ENCODE measurements at places on chromosomes 5 and 9. TPM values are rescaled to one million over a fixed set of nuclear protein-coding genes. Genes with fewer than 3 reads are reported as not detected.
A peak's percentile ranks its signal among the peaks of the same experiment; 100 is the strongest.

Gene IFNK
- total RNA-seq, result not detected

Gene TLR4
- total RNA-seq, result not detected

Gene PCDHGA9
- total RNA-seq, result 1.8 TPM

Gene PCDHB9
- 8.0 TPM for total RNA-seq

Gene FAM151B
- total RNA-seq, result 2.7 TPM

Gene LPAR1
- 16.2 TPM for total RNA-seq

GRCh38 chr5:111498346-111498745, 14.0 kb downstream of the STARD4 start:
- H3K36me3 ChIP-seq, result peaks cover 10% of the 10 kb centered on the region
- H3K27ac ChIP-seq, result peak overlapping the region; percentile 47
- no peaks in the 10 kb centered on the region for H3K27me3 ChIP-seq
- no peak overlapping the region for H3K4me3 ChIP-seq
- DNase-seq, result no peak
- peaks cover 10% of the 10 kb centered on the region for H3K4me1 ChIP-seq

GRCh38 chr9:115261656-115262081, 143.7 kb upstream of the TNC start:
- no peaks in the 10 kb centered on the region for H3K36me3 ChIP-seq
- peaks cover 7% of the 10 kb centered on the region for H3K4me1 ChIP-seq
- no peak for DNase-seq
- no peak overlapping the region for H3K27ac ChIP-seq
- H3K4me3 ChIP-seq, result no peak overlapping the region
- no peaks in the 10 kb centered on the region for H3K27me3 ChIP-seq

- no peaks in the 10 kb centered on the region for H3K27me3 ChIP-seq
- H3K4me1 ChIP-seq, result peaks cover 6% of the 10 kb centered on the region
- peaks cover 6% of the 10 kb centered on the region for H3K36me3 ChIP-seq
- H3K27ac ChIP-seq, result no peak overlapping the region
Measured at GRCh38 chr5:37436146-37436934, 57.2 kb downstream of the WDR70 start.

- H3K4me3 ChIP-seq, result no peak overlapping the region
- H3K27ac ChIP-seq, result no peak overlapping the region
- H3K36me3 ChIP-seq, result no peaks in the 10 kb centered on the region
- DNase-seq, result no peak
Measured at GRCh38 chr5:82676661-82677060, 398.5 kb upstream of the RPS23 start.

- no peaks in the 10 kb centered on the region for H3K27me3 ChIP-seq
- H3K4me3 ChIP-seq, result no peak overlapping the region
- H3K4me1 ChIP-seq, result peaks cover 5% of the 10 kb centered on the region
- no peak for DNase-seq
Measured at GRCh38 chr9:112680731-112681402, 37.0 kb downstream of the INIP start.

GRCh38 chr9:126157423-126157822, 169.2 kb upstream of the MVB12B start:
- H3K36me3 ChIP-seq, result no peaks in the 10 kb centered on the region
- H3K27me3 ChIP-seq, result peaks cover 23% of the 10 kb centered on the region
- H3K4me3 ChIP-seq, result no peak overlapping the region
- no peak for DNase-seq
- H3K4me1 ChIP-seq, result peaks cover 3% of the 10 kb centered on the region
- H3K27ac ChIP-seq, result no peak overlapping the region

DNA sequence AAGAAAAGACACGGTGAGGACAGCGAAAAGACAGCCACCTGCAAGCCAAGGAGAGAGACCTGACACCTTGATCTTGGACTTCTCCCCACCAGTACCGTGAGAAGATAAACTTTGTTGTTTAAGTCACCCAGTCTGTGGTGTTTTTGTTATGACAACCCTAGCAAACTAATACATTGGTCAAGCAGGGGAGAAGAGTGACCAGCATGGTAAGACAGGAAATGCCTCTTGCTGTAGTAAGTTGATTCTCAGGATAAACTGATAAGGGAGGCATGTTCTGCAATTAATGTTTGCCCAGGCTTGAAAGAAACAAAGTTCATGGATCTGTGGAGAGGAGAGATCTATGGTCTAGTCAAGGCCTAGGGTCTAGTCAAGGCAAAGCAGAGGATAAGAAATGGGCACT, 801.2 kb downstream of the MAT2B start:
- H3K36me3 ChIP-seq, result no peaks in the 10 kb centered on the region
- no peak for DNase-seq
- no peak overlapping the region for H3K27ac ChIP-seq
- H3K27me3 ChIP-seq, result no peaks in the 10 kb centered on the region

DNA sequence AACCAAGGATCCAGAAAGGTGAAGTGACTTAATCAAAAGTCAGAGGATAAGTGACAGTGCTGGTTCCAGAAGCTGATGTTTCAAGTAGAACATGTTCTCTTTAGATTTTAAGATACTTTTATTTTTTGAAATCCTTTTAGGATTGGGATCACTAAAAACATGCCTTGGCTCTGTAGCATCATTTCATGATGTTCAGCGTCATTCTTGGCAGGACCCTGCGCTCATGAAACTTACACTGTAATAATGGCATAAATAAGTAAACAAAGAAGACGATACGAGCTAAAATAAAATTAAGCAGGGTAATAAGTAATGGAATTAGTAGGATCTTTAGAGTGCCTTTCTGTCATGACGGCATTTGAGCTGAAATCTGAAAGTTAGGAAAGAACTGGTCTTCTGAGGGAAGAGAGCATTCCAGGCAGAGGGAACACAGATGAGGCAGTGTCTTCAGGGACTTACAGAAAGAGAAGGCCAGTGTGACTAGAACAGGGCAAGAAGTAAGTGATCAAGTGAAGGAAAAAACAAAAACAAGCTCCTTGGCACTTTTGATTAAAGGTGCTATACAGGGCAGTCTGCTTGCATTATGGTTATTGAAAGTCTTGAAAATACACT, 19.9 kb downstream of the CTNNA1 start:
- no peaks in the 10 kb centered on the region for H3K27me3 ChIP-seq
- H3K4me1 ChIP-seq, result peaks cover 24% of the 10 kb centered on the region
- H3K36me3 ChIP-seq, result peaks cover 24% of the 10 kb centered on the region
- H3K27ac ChIP-seq, result peak overlapping the region; percentile 12

DNA sequence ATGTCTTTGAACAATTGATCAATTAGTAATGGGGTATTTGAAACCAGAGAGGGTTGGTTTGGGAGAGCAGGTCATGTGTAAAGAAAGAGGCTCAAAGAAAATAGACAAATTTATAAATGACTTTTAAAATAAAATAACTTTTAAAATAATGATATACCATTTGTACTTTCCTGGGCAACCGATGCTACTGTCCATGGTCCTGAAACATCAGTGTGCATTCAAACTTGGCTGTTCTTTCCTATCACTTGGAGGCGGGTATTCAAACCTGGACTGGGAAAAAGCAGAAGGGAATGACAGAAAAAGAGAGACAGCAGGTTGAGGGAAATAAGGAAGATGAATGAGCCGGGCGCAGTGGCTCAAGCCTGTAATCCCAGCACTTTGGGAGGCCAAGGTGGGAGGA, 1446.4 kb upstream of the WWC1 start:
- no peaks in the 10 kb centered on the region for H3K4me1 ChIP-seq
- no peak overlapping the region for H3K4me3 ChIP-seq
- H3K27ac ChIP-seq, result no peak overlapping the region
- H3K36me3 ChIP-seq, result no peaks in the 10 kb centered on the region
- H3K27me3 ChIP-seq, result peaks cover 7% of the 10 kb centered on the region
- DNase-seq, result peak; percentile 30

DNA sequence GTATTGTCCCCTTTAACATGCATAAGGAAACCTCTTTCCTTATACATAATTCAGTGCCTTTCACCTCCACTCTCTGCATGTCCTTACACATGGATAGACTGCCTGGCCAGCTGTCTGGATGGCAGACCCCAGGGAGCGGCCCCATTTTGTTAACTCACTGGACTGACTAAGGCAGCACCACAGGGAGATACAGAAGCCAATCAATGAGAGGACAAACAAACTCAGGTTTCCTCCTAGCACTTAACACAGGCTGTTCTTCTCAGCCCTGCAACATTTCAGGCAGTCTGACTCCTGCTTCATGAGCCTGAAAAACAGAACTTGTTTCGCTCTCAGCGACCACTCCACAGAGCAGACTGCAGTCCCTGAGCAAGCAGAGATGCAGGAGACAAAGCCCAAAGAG, 135.4 kb upstream of the RASEF start:
- no peak for DNase-seq
- peaks cover 5% of the 10 kb centered on the region for H3K27me3 ChIP-seq
- H3K27ac ChIP-seq, result peak overlapping the region; percentile 1
- no peaks in the 10 kb centered on the region for H3K36me3 ChIP-seq
- H3K4me1 ChIP-seq, result peaks cover 15% of the 10 kb centered on the region

GRCh38 chr5:172413601-172414171, 40.6 kb downstream of the SH3PXD2B start:
- peak overlapping the region; percentile 78 for H3K27ac ChIP-seq
- H3K27me3 ChIP-seq, result no peaks in the 10 kb centered on the region
- H3K36me3 ChIP-seq, result peaks cover 19% of the 10 kb centered on the region
- DNase-seq, result no peak

- H3K27ac ChIP-seq, result no peak overlapping the region
- H3K27me3 ChIP-seq, result peaks cover 93% of the 10 kb centered on the region
- H3K4me1 ChIP-seq, result peaks cover 10% of the 10 kb centered on the region
- H3K4me3 ChIP-seq, result no peak overlapping the region
Measured at GRCh38 chr9:122218071-122218934, 10.5 kb downstream of the LHX6 start.

- peaks cover 59% of the 10 kb centered on the region for H3K4me1 ChIP-seq
- H3K36me3 ChIP-seq, result peaks cover 2% of the 10 kb centered on the region
- no peaks in the 10 kb centered on the region for H3K27me3 ChIP-seq
- peak; percentile 44 for DNase-seq
- H3K4me3 ChIP-seq, result peak overlapping the region; percentile 92
Measured at GRCh38 chr5:95731571-95732554, 727 bp downstream of the RHOBTB3 start.

Data from progenitor cell of endocrine pancreas (in vitro differentiated cells).